SW 1271 (cell line): ENCODE measurements at places on chromosomes 4 and X.

DNA sequence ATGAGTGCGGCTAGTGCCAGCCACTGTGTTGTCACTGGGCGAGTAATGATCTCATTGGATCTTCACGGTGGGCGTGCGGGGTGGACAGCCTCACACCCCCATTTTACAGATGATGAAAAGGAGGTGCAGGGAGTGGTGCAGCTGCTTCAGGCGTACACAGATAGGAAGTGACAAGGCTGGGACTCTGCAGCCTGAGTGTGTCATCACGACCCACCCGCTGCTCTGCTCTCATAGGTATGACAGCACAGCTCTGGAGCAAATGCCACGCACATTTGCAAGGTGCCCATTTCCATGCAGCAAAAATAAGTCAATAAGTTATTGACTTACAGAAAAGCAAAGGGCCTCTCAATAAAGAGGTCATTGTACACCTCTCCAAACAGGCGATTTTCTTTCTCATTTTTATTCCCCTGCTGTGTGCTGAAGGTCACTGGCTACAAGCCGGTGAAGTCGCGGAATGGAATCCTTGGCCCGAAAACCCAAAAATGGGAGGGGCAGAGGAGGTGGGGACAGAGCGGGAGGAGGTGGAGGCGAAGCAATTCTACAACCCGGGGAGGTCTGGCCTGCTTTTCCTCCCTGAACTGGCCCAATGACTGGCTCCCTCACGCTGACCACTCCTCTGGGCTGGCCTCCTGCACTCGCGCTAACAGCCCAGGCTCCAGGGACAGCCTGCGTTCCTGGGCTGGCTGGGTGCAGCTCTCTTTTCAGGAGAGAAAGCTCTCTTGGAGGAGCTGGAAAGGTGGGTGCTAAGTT lies at the start of gene SOD3:
Gene SOD3 (plus strand): TSS at position 658 of the 750 bp plus-strand sequence. CDS start 3,949 bp downstream, outside the sequence.
- no peak for DNase-seq

GRCh38 chr4:74983253-74983635 lies 50.3 kb downstream of the PARM1 start:
- no peak for DNase-seq

GRCh38 chrX:153969125-153969903 lies 2.3 kb downstream of the HCFC1 start:
- DNase-seq, result no peak

DNA sequence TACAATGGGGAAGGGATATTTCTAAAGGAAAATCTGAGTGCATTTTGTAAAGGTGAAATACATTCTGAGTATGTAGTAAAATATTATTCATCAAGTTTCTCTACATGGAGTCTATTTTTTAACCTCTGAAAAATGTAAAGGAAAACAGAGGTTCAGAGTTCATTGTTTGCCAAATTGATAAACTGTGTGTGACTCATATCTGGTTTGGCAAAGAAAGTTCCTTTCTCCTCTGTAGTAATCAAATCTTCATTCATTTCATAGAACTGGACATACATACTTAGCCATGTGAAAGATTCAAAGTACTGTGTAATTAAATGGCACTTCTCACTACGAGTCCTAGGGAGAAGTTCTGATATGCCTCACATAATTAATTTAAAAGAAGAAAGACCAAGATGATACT lies 61.6 kb downstream of the HPGD start:
- DNase-seq, result no peak

DNA sequence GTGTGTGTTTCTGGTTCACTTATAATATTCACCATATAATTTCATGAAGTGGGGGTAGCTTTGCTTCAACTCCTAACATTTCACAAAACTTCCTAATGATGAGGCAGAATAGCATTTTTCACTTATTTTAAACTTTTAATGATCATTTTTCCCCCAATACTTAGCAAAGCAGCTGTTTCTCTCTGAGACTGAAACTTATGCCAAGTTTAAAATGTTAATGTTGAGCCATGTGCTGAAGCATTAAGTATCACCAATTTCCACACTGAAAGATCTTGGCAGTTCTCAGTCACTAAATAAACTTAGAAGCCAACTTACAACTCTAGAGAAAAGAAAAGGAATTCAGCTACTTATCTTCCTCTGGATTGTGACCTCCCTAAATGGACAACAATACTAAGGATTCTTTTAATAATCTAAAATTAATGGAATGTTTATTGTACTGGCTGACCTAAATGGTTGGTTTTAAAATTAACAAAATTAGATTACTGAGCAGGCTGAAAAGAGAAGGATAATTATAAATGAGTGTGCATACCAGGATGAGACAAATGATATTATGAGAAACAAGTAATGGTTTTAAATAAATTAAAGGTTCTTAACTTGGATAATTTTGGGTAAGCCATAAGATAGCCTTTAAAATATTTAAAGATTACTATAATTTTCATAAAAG lies 1429.4 kb upstream of the ADGRL3 start:
- no peak for DNase-seq

- DNase-seq, result peak; percentile 45
Measured at GRCh38 chr4:25795566-25796454, 67.0 kb downstream of the SEL1L3 start.
